ENCODE measurements at places on chromosomes 11 and 22.

GRCh38 chr11:15641271-15642045 lies 526.7 kb downstream of the INSC start:
- DNase-seq = no peak

DNA sequence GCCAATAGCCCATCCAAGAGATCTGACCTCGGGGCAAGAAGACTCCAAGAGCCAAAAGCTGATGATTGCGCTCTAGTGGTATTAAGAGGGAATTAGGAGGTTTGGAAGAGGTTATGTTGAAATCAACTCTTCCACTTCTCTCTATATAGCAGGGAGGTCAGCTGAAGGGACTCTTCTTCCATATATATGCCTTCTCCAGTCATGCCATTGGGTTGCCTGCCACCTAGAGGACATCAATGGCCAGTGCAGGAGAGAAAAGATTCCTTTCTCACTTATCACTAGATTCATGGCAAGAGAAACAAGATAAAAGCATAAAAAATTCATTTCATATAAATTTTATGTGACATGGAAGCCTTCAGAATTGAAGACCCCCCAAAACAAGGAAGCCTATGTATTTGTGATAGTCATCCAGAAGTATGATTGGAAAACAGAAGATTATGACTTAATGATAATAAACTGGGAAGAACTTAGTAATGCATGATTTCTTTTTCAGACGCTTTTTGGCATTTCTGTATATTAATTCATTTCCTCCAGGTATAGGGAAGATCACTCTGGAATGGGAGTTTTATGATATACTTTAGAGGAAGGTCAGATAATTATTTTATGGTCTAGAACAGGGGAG lies 435.1 kb upstream of the DDI1 start:
- DNase-seq = no peak

- no peak for DNase-seq
Measured at GRCh38 chr11:58805065-58805464, 39.4 kb downstream of the GLYATL2 start.

- DNase-seq = no peak
Measured at GRCh38 chr11:132564091-132564885, 968.0 kb downstream of the OPCML start.

DNA sequence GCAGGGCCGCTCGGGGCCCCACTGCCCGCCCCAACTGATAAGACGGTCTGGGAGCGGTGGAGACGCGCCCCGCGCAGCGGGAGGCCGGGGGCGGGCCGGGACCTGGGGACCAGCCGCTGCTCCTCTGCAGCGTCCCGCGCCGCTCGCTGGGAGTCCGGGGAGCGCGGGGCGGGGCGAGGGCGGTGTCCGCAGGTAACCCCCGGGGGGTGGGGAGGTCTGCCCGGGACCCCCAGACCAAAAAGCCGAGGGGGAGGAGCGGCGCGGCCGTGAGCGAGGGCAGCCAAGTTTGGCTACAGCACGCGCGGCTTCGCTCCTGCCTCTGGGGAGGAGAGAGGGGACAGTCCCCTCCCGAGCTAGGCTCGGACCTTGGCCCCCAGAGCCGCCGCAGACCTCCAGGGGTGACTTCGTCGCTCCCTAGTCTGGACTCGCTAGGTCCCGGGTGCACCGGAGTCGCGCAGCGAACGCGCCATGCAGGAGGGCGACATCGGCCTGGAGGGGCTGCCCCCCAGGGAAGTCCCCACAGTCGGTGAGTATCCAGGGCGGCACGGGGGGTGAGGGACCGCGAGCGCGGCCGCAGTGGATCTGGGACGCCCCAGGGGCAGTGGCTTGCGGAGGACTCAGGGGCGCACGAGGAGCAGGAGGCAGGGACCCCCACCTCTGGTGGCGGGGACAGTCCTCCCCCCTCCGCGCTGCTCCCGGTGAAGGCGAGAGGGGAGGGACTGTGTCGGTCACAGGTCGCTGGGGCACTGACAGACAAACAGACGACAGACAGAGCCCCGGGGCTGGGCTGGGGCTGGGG lies 92.3 kb upstream of the ANO1 start:
- DNase-seq = no peak

- DNase-seq = no peak
Measured at GRCh38 chr11:1927026-1927847, 7.7 kb downstream of the TNNT3 start.

GRCh38 chr11:12853652-12854296 lies 155.3 kb upstream of the RASSF10 start:
- DNase-seq = no peak

DNA sequence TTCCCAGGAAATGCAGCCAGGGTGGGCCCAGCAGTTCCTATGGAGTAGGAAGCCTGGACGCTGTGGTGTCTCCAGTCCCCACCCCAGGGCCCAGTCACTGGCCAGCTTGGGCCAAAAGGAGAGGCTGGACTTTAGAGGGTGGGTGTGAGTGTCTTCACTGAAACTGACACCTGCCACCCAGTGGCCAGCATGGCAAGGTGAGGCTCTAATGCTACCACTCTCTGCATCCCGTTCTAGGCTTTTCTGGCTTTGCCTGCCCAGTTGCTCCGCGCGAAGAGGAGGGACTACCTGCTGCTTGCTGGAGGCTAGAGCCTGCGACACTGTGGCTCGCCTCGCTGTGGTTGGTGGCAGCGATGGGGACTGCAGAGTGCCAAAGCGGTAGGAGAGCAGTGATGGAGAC lies 35.4 kb downstream of the C22orf42 start:
- DNase-seq = no peak

- DNase-seq = no peak
Measured at GRCh38 chr22:22817468-22818201, 70.0 kb upstream of the IGLL5 start.

DNA sequence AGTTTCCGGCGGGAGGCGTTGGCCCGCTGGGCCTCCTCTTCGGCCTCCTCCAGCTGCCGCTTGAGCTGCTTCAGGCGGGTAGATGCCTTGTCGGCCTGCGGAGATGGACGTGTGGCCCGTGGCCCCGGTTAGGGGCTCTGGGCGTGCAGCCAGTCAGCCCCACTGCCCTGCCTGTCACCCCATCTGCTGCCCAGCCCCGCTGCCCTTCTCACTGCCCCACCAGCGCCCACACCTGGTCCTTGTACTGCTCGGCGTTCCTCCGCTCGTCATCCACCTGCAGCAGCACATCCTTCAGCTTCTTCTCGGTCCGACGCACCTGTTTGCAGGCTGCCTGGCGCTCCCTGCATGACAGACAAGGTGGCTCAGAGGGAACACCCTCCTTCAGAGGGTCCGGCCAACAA lies 31.2 kb downstream of the APOL1 start:
- DNase-seq = no peak

- no peak for DNase-seq
Measured at GRCh38 chr22:23684026-23684425, 6.8 kb upstream of the RGL4 start.

GRCh38 chr22:20413217-20414058 lies 19.5 kb downstream of the ZNF74 start:
- peak; percentile 3 for DNase-seq

DNA sequence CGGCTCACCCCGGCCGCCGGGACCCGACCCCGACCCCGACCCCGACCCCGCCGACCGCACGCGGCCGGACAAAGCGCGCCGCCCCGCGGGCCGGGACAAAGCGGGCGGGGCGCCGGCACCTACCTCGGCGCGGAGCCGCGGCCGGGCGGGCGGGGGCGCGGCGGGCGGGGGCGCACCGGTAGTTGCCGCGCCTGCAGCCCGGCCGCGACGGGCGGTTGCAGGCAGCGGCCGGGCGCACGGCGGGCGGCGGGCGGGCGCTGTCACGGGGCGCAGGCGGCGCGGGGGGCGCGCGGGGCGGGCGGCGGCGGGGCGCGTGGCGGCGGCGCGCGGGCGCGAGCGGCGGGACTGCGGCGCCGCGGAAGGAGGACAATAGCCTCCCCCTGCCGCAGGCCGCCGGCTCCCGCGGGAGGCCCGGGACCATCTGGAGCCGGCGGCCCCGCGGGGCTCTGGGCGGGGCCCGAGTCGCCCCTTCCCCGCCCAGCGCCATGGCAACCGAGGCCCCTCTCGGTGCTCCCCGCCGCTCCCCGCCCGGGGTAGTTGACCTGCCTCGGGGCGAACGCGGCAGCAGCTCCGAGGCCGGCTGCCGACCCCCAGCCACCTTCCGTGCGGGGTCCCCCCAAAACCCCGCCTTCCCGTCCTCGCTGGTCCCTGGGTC lies 851 bp downstream of the SPTBN2 start:
- DNase-seq = no peak

- no peak for DNase-seq
Measured at GRCh38 chr22:24481641-24482040, 13.5 kb upstream of the UPB1 start.

DNA sequence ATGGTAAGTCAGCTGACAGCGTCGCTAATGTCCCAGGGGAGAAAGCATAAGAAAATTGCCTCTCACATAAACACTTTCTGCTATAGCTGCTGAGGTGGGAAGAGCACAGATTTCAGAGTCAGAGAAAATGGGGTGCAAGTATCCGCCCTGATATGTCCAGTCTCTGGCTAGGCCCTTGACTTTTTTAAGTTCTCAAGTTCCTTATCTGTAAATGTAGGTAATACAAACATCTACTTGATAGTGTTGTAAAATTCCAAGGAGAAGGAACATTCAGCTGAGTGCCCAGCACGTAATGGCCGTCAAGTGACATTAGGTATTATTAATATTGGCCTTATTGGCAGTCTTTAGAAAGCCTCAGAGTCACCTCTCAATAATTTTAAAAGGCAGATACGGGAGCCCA lies 143.6 kb downstream of the NTM start:
- no peak for DNase-seq

DNA sequence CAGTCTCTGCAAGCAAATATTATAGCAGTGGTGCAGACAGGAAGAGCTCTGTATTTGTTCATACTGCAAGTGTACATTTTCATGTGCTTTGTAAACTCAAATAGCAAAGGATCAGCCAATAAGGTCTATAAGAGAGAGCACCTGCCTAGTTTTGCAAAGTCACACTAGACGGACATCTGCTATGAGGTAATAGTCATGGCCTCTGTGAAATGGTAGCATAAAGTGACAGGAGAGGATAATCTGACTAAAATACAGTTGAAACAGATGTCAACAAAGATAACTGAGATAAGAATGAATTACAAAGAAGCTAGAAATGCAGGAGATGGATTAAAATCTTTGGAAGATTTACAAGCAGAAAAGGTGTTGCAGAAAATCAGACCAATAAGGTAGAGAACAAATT lies 70.6 kb upstream of the SPON1 start:
- DNase-seq = no peak

GRCh38 chr11:112302226-112302868 lies 41.7 kb upstream of the PLET1 start:
- DNase-seq = no peak

- peak; percentile 78 for DNase-seq
Measured at GRCh38 chr22:30423301-30423958, 2.1 kb upstream of the MTFP1 start.

DNA sequence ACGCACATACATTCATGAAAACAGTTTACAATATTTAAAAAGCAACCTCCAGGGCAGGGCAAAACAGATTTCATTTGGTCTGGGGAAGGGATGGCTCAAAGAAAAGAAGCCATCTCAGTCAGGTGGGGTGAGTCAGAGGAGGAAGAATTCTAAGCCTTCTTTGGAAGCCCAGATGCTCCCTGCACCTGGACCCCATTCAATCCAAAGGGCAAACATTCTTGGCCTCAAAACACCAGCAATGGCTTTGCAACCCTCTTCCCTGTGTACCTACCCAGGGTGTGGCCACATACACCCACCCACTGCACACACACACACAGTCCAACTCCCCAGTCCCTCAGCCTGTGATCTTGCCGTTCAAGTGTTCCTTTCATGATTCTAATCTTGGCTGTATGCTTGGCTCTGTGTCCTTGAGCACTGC lies 2.0 kb downstream of the KCNE3 start:
- DNase-seq = no peak

GRCh38 chr11:31601635-31602282 lies 92.2 kb downstream of the ELP4 start:
- DNase-seq = no peak

GRCh38 chr22:22866381-22867111 lies 21.1 kb upstream of the IGLL5 start:
- no peak for DNase-seq

DNA sequence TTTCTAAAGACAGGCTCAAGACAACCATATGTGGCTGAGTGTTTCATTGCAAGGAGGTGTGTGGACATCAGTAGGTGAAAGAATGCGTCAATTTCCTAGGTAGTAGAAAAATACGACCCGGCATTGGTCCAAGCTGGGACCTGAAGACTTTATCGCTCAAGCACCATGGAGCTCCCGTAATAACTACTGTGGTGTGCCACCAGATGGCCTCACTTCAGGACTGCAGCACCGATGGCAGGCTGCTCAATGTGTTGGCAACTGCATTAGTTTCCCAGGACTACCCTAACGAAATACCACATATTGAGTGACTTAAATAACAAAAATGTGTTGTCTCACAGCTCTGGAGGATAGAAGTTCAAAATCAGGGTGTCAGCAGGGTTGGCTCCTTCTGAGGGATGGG lies 72.4 kb upstream of the FAT3 start:
- no peak for DNase-seq

GRCh38 chr11:130165601-130166456 lies 6.2 kb downstream of the ST14 start:
- no peak for DNase-seq

GRCh38 chr11:117830674-117831351 lies 6.3 kb upstream of the FXYD2 start:
- no peak for DNase-seq

GRCh38 chr11:125341676-125342075 lies 154.4 kb downstream of the FEZ1 start:
- peak; percentile 25 for DNase-seq

DNA sequence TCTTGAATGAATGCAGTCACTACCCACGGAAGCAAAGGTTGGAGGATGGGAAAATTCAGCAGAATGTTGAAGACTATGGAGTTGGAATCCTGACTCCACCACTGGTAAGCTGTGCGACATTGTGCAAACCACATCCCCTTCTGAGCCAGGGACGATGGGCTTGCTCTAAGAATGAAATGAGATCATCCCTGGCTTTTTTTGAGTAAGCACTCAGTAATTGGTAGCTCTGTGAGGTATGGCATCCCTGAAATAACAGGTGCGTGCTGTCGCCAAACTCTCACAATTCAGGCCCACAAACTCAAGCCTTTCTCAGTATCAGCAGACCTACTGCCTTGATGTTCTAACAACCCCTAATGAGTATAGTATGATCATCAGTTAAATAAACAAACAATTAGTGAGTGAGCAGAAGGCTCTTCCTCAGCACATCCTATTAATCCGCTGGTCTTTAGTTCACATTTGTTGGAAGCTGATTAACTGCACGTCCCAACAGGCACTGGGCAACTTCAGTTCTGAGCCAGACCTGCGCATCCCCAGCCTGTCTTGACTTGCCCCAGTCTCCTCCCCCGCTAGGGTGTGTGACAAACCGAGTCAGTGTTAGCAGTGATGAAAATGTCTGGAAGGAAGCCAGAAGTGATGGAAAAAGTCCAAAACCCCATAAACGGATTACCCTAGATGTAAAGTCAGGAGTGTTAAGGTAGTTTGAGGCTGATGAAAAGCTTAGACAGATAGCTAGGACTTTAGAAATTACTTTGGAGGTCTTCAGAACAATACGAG lies 235.5 kb downstream of the GRIK4 start:
- DNase-seq = no peak

- DNase-seq = no peak
Measured at GRCh38 chr11:111660822-111661221, 58.6 kb downstream of the SIK2 start.
